Inflammatory macrophage treated with lipopolysaccharide for 1 hour (primary cell): ENCODE measurements at places on chromosomes 6 and 20.

GRCh38 chr6:89032599-89032998 lies 48.0 kb upstream of the PNRC1 start:
- no peak for DNase-seq

GRCh38 chr20:64158346-64159285 lies 5.6 kb upstream of the MYT1 start:
- no peak for DNase-seq

DNA sequence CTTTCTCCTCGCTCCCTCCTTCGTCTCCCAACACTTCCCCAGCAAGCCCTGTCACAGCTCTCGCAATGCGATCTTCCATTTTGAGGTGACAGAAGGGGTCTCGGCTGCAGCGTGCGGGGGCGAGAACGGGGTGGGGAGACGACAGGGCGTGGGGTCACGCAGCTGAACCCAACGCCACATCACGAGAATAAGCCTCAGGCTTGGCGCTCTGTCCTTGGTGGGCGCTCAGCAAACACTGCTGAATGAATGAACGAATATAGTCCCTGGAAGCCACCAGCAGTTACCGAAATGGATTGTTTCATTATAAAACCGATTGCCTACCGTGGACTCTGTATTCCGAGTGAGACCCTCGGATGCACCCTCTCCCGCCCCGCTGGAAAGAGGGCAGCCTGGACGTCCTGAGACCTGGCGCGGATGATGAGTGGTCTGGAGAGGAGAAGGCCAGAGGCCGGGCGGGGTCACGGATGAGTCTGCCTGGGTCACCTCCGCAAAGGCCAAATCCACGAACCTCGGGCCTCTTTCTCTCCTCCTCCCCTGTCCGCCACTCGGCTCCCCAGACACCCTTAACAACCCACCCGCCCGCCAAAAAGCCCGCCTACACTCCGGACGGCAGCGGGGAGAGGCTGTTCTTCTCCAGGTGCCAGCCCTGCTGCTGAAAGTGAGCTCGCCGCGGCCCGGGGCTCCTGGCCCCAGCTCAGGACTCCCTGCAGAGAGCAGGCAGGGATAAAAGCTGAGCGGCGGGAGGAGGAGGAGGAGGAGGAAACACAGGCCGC lies 3.7 kb downstream of the NRN1 start:
- DNase-seq = no peak

DNA sequence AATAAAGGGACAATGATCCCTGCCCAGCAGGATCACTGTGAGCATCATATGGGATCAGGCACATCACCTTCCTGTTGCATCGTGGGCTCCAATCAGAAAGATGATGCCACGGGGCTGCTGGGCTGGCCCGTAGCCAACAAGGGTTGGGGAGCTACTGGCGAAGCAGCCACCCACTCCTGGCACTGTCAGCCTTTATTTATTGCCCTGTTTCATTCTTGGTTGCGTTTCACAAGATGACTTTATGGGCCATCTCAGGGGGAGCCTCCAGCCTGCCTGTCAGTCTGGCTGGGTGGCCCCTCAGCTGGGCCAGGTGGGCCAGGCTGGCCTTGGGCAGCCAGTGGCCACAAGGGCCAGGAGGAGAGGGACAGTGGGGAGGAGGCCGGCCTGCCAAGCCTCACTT lies 17.3 kb downstream of the VSTM2L start:
- DNase-seq = no peak

GRCh38 chr6:142854589-142855488 lies 90.1 kb downstream of the HIVEP2 start:
- DNase-seq = peak; percentile 42

GRCh38 chr20:24702501-24703283 lies 233.3 kb downstream of the SYNDIG1 start:
- no peak for DNase-seq

GRCh38 chr6:10621213-10621612 lies 73.2 kb downstream of the C6orf52 start:
- DNase-seq = no peak

DNA sequence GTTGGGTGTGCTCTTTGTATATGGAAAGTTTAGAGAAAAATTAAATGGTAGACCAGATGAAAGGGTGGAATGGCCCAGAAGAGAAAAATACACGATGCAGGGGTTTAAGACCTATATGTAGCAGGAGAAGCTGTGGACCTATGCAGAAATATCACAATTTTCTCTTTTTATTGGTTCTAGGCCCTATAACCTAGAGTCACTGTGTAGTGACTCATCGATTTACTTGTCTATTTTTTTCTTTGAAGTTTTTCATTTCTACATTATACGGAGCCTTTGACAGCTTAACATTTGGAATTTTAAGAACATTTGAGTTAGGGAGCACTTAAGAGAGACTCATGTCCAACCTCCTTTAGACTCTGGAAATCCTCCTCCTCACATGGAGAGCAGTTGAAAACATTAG lies 28.3 kb upstream of the ADGRF1 start:
- DNase-seq = no peak

- DNase-seq = no peak
Measured at GRCh38 chr6:151084275-151084674, 155.5 kb upstream of the AKAP12 start.
